ENCODE measurements at places on chromosomes 2 and 18.

- DNase-seq: no peak
Measured at GRCh38 chr18:66616523-66616983, 12.7 kb upstream of the CDH19 start.

GRCh38 chr2:222430071-222430470 is 5.7 kb downstream of the SGPP2 start:
- no peak for DNase-seq

- no peak for DNase-seq
Measured at GRCh38 chr2:131577812-131578211, 50.1 kb downstream of the CCDC74A start.

DNA sequence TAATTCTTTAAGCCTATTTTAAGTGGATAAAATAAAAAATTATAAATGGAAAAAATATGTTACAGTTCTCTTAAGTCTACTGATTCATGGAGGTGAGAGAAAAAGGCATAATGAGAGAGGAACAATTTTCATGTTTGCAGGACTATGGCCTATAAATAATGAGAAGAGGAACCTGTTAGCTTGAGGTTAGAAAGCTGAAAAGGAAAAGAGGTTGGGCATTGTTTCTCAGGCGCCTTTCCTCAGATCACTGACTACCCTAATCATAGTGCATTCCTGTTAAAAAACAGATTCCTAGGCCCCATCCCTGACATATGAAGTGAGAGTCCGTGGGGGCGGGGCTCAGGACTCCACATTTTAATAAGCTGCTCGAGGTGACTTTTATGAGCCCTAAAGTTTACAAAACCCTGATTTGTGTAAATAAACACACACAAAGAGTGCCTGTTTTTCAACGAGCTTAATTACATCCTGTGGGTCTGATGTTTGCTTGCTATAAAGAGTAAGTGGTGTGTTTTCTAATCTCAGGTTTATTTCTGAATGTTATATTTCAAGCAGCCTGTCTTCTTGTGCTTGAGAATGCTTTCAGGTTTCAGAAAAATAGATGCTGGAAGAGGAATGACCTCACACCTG is 335.5 kb downstream of the CLIP4 start:
- no peak for DNase-seq

DNA sequence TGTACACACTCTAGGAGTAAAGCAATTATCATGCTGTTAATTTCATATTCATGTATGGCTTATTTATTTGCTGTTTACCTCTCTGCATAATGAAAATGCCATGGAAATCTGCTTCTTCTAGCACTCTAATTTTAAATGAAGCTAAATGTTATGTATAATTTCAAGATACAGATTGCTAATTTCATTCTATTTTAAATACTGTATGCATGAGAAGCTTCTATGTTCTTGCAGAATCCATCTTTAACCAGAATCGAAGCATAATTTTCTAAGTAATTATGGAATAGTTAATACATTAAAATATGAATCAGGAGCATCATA is 127.2 kb downstream of the UBE2E3 start:
- no peak for DNase-seq

GRCh38 chr2:214772443-214773015 is 37.0 kb downstream of the BARD1 start:
- no peak for DNase-seq
